ENCODE measurements at places on chromosomes 5 and 9.

- no peak for DNase-seq
Observed at GRCh38 chr5:56496581-56497063, 263.5 kb upstream of the ANKRD55 start.

DNA sequence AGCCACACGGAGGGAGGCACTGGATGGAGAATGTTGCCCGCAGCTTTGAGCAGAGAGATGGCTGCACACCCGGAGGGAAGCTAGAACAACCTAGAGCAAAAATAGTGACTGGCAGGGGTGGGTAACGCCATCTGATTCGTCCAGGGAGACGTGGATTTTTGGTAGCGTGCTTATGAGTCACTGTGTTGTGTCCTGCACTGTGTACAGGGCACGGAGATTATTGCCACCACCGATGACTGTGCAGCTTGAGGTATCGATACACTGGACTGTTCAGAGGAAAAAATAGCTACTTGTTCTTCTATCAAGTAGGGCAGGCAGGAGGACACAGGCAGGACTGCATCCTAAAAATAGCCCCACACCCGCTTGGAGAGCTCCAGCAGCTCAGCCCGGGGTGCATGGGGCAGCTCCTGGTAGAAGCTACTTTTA, 6.0 kb downstream of the UBE2QL1 start:
- no peak for DNase-seq

DNA sequence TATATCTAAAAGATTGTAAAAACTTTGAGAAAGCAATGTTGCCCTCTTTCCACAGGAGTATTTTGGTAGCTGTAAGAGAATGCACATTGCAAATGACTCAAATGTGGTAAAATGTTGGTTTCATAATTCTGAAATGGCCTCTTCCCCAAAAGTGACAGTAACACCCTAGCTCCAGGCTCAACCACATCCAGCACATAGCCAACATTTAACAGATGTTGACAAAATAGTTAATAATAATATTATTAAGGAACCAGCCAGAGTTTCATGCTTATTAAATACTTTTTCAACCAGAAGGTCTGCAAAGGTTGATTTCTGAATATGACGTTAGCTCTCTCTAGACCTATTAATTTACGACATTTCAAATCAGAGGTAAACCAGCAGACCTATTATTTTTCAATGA, 1.3 kb downstream of the ANXA1 start:
- DNase-seq = no peak

GRCh38 chr5:157744051-157745011, 819 bp downstream of the LSM11 start:
- DNase-seq = peak; percentile 40

- no peak for DNase-seq
Observed at GRCh38 chr5:123949807-123950340, 437.9 kb downstream of the CSNK1G3 start.

DNA sequence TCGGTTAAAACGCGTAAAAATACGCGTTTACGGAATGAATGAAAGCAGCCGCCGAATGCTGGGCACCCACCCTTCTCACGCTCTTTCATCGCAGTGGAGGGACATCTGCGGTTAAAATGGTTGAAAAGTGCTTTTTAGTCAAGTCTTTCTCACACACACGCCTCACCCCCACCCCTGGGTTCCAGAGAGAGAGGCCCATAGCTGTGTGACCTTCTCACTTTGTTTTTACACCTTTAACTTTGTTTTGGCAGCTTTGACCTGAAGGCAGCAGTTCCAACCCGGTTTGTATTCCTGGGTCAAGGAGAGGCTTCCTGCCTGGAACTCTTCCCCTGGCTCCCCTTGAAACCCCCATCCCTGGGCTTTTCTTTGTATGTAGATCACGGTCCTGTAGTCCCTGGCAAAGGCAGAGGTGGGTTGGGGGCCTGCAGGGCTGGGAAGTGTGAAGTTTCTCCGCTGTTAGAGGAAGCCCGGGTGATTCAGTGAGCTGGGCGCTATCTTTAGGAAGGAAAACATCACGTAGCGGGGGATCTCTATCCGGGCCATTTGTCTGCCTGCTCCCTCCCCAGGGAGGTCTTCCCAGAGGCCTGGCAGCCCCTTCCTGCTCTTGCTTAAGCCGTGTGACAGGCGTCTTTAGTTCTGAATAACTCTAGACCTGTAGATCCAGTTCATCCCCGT, 29.6 kb downstream of the SPRY4 start:
- DNase-seq = no peak

- no peak for DNase-seq
Observed at GRCh38 chr5:74587300-74587699, 53.2 kb downstream of the ENC1 start.

- DNase-seq = no peak
Observed at GRCh38 chr5:130529511-130530485, 625.5 kb downstream of the CHSY3 start.

DNA sequence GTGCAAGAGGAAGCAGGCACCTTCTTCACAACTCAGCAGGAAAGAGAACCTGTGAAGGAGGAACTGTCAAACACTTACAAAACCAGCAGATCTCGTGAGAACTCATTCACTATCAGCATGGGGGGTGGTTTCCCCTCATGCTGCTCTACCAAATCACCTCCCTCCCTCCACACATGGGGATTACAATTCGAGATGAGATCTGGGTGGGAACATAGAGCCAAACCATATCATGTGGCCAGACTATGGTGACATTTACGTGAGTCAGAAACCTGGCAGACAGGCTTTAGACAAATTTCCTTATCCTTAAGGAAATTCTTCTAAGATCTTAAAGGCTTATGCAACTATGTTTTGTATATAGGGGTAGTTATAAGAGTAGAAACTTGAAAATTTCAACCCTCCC, 8.7 kb upstream of the AOPEP start:
- no peak for DNase-seq

DNA sequence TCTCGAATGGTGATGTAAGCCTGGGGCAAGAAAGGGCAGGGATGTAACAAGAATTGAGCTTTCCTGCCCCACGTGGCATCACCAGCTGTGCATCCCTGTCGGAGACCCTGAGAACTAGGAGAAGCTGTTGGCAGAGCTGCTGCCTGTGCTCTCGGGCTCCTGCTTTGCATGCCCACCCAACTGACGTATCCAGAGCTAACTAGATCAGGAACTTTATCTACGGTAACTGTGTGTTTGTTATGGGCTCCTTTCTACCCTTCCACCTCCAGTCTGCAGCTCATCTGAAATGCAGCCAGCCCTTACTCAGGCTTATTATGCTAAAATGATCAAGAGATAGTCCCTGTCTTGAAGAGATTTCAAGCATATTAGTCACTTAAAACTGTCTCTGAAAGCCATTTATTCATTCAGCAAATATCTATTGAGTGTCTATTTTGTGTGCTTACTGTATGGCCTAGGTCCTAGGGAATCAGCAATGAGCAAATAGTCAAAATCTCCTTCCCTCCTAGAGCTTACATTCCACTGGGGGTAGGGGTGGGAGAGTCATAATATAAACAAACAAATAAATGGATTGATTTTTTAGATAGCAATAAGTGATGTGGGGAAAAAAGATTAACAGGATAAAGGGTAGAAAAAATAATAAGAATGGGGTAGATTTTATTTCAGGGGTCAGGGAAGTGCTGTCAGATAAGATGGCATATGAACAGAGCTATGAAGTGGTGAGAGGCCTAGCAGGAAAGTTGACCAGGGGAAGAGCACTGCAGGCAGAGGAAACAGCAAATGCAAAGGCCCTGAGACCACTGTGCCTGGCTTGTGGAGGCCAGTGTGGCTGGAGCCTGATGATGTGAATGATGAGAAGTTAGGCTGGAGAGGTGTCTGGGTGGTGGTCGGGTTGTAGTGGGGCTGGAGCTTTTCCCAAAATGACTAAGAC, 118.2 kb downstream of the GALNT10 start:
- DNase-seq = no peak

- peak; percentile 40 for DNase-seq
Observed at GRCh38 chr5:72817076-72817481, 618 bp downstream of the TNPO1 start.

- no peak for DNase-seq
Observed at GRCh38 chr9:74804018-74804385, 83.7 kb downstream of the TRPM6 start.

GRCh38 chr5:29498860-29499259, 1694.6 kb upstream of the CDH6 start:
- DNase-seq = no peak

DNA sequence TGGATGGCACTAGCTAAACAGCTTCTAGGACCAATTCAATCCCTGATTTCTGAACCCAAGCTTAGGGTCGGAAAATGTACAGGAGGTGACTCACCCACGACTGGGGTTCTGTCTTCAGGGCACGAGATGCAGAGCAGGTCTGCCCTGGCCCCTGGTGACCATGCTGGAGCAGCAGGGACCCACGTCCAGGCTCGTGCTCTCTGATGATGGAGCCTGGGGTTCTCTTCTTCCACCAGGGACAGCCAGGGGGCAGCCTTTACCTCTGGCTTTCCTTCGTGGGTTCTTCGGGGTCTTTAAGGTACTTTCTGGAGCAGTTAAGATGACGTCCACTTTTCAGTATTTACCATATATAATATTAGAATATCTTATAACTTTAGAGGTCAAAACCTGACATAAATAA, 2.1 kb downstream of the CFAP77 start:
- DNase-seq = peak; percentile 43

DNA sequence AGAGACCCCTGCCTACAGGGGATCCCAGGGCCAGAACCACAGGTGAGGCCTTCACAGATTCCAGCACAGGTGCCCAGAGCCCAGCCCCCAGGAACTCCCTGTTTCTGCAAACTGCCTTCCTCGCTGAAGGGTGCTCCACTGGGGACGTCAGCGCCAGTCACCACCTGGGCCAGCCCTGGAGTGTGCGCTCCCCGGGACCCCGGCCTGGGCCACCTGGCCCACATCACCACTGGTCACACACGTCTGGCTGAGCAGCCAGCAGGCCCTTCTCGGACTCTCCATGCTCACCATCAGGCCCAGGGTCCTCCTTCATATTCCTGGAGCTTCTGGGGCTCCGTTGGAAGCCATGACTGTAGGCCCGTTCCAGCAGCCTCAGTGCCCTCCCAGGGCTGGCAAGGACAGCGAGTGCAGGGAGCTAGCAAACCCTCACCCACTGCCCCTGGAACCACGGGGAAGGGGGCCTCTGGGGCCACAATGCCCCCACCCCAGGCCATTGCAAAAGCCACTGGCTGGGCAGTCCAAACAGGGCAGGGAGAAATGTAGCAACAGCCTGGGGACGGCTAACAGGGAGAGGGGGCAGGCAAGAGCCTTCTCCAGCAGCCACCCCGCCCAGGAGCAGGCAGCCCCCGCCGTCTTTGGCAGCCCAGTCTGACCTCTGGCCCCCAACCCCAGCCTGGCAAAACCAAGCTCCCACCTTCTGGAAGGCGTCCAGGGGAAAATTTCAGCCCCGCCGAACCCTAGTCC, 1.3 kb downstream of the AGPAT2 start:
- no peak for DNase-seq

- no peak for DNase-seq
Observed at GRCh38 chr5:68172314-68172713, 43.2 kb upstream of the PIK3R1 start.

DNA sequence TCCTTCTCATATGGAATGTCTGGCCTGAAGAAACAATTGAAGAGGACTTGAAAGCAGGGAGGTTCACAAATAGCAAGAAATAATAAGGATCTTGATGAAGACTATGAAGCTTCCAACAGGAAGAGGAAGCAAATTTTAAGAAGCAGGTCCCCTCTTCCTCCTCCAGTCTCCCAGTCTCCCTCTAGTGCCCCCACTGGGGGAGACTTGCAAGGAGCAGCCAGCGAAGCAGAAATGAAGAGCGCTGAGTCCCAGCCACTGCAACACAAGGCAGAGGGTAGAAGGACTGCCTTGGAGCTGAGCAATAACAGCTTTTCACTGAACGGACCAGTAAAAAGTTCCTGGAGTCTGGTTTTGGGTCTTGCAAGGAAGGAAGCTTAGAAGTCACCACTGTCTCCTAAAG, 32.6 kb upstream of the ACO1 start:
- DNase-seq = no peak

DNA sequence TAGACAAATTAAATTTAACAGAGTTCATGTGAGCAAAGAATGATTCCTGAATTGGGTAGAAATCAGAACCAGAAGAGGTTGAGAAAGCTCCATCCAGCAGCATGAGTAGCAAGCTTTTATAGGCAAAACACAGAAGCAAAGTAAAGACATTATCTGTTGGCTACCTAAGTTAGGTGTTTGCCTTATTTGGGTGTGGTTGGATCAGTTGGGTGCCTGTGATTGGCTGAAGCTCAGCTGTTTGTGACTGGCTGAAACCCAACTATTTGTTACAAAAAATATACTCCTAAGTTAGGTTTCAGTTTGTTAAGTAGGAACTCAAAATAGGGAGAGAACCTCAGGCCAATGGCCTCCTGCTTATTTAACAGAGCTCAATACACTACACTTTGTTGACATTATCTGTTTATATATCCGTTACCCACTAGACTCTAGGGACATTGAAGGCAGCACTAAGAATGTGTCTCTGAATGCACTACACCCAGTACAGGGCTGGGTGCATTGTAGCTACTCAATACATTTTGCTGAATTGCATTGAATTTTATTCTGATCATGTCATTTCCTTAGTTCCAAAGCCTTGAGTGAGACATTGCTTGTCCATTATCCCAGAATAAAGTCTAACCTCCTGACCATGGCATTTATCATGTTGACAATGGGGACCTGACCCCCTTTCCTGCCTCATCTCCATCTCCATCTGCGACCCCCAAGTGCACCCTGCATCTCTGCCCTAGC, 98.7 kb downstream of the CCDC192 start:
- no peak for DNase-seq

- no peak for DNase-seq
Observed at GRCh38 chr9:127422133-127422782, 1.9 kb upstream of the ZNF79 start.

DNA sequence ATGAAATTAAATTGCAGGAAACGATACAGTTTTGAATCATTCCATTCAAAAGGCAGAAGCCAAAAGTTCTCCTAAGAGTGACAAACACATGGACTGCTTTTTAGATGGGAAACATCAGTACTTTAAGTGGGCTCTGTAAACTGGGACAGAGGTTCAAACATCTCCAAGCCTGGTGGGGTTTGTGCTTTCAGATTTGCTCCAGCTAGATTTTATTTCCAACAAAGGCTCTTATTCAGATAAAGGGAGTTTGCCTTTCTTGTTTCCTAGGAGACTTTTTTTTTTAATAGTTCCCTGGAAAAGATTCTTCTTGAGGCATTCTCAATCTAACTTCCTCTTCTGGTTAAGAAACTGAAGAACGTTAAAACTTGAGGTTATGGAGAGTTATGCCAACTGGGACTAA, 277.6 kb downstream of the TMEM38B start:
- DNase-seq = no peak

DNA sequence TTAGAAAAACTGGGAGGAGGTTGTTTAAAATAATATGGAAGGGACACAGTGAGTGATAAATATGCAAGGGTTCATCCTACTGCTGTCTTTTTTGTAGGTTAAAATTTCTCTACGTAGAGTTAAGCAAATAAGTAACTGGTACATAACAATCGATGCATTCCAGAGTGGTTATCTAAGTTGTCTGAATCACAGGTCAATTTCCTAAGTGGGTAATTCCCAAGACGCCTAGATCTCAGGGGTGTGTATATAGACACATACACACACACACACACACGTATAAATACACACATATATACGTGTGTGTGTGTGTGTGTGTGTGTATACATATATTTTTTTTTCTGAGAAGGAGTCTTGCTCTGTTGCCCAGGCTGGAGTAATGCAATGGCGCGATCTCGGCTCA, 22.3 kb downstream of the CAAP1 start:
- DNase-seq = no peak

GRCh38 chr5:98936948-98937715, 8.3 kb upstream of the CHD1 start:
- DNase-seq = no peak

GRCh38 chr5:142688281-142688989, 2.5 kb upstream of the FGF1 start:
- DNase-seq = no peak
